ENCODE measurements at places on chromosomes 1 and 21.

DNA sequence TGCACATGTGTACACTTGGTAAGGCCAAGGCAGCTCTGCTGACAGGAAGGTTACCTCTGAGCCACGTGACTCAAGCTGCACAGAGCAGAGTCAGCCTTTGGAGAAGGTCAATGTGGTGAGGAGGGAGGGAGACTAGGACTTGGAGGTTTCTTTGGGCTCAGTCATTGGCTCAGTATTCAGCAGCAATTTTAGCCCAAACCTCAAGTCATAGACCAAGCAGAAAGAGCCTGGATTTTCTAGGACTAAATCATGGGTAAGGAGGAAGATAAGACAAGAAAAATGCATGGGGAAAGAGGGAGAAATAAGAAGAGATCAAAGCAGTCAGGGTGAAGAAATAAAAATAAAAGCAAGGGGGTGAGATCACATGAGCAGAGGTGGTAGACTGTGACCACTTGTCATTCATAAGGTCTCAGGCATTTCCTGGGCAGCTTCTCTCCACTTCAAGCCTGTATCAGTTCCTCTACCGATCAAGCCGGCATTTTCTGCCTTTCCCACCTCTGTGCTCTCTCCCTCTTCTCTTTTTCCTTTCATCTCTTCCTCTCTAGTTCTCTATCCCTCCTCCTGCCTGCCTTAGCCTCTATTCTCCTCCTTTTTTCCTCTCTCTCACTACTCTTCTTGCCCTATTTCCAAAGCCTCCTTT is 51.7 kb upstream of the DUSP10 start:
- DNase-seq = no peak

DNA sequence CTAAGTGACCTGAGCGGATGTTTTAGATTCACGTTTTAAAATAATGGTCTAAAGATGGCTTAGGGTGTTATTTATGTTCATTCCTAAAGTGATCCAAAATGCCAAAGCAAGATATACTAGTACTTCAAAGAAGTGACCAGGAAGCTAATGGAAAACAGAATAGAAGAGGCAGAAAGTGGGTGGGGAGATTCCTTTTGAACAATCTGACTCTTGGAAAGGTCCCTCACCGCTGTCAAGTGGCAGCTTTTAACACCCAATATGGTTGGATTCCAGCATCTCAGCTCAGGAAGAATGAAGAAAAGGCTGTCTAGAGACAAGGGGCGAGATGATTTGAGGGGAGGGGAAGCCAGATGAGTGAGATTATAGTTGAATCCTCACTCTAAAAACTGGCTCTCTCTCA is 90.3 kb downstream of the SCMH1 start:
- DNase-seq = no peak

DNA sequence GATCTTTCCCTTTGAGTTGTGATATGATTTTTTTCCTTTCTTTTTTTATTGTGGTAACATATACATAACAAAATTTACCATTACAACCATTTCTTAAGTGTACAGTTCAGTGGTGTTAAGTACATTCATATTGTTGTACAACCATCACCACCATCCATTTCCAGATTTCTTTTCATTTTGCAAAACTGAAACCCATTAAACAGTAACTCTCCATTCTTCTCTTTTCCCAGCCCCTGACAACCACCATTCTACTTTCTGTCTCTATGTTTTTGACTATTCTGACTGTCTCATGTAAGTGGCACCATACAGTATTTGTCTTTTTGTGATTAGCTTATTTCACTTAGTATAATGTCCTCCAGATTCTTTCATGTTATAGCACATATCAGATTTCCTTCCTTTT is 30.3 kb downstream of the CEP350 start:
- DNase-seq = no peak

DNA sequence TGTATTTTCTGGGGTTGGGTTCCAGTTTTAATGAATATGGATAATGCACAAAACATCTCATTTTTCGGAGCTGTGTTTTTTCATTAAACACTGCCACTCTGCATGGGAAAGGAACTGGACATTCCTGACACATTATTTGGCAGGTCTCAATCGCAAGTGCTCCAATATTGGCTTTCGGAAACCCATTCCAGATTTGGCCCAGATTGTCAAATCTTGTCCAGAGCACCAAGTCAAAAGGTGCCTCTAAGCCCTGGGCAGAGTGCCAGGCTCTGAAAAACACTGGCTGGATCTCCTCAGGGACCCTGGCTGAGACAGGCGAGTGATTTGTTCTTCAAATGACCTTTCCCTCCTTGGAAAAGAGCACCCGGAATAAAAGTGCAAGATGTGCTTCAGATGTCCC is 68.4 kb upstream of the MRPS6 start:
- no peak for DNase-seq

- DNase-seq = no peak
Measured at GRCh38 chr1:204356997-204357396, 2.7 kb downstream of the PLEKHA6 start.

GRCh38 chr1:182890927-182891610 is 51.9 kb downstream of the DHX9 start:
- DNase-seq = no peak
